ENCODE measurements at places on chromosomes 11 and 22.
A peak's percentile ranks its signal among the peaks of the same experiment; 100 is the strongest.

- no peak for DNase-seq
These were observed 28.5 kb downstream of the MAML2 start for GRCh38 chr11:96314326-96315020.

DNA sequence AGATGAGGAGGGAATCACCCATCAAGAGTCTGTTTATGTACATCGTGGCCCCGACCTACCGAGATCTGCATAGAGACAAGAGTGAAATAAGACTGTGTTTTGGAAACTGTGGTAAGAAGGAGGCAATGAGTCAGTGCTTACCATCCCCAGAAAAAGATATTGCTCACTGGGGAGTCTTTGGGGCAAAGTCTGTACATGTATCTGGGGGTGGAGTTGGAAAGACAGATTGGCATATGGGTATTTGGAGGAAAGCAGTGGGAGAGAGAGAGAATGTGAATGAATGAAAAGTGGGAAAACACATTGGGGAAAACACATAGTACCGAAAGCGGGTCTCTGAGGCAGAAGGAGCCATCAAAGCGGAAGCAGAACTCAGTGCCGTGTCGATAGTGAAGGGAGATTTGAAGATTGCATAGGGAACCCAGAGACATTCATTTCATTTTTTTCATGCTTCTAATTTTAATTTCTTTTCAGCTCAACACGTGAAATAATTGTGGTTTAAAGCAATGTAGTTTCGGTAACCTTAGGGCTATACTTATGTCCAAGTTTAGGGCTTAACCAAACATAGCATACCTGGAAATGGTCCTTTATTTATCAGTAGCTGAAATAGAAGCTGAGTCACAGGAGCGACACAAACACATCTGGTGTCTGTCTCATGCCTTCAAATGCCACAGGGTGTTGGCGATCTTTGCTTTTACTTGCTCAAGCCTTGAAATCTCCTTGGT lies 98.6 kb upstream of the CD44 start:
- peak; percentile 67 for DNase-seq

DNA sequence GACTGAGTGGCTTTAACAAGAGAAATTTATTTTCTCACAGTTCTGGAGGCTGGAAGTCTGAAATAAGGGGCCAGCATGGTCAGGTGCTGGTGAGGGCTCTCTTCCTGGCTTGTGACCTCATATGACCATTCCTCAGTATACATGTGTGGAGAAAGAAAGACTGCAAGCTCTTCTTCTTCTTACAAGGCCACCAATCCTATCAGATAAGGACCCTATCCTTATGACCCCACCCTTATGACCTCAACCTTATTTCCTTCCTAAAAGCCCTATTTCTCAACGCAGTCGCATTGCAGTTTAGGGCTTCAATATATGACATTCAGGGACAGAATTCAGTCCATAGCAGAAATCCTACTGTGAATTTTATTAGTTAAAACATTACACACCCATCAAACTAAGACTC lies 124.4 kb upstream of the RAG2 start:
- DNase-seq = no peak

GRCh38 chr11:134074346-134074745 lies 5.5 kb downstream of the JAM3 start:
- no peak for DNase-seq

GRCh38 chr11:31764766-31765165 lies 46.4 kb downstream of the PAX6 start:
- no peak for DNase-seq

DNA sequence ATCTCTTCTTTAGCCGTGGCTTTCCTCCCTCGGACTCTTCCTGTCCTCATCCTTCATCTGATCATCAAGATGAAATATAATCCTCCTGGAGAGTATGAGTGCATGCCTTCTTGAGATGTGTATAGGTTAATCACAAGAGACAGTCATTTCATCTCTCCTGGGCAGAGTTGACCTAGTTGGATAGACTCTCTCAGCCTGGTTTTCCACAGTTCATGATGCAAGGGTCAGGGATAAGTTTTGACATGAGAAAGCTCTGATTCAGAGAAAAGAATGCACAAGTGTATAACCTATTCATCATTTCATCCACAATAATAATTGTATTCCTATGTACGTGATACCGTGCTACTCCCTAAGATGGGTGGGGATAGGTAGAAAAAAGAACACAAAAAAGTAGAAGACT lies 33.2 kb upstream of the CCDC90B start:
- DNase-seq = no peak

- DNase-seq = peak; percentile 96
These were observed at the start of gene ZDHHC13 for GRCh38 chr11:19116971-19117759. TSS of gene ZDHHC13 (plus strand) at chr11:19117168. CDS start at chr11:19117250, 82 bp downstream.

DNA sequence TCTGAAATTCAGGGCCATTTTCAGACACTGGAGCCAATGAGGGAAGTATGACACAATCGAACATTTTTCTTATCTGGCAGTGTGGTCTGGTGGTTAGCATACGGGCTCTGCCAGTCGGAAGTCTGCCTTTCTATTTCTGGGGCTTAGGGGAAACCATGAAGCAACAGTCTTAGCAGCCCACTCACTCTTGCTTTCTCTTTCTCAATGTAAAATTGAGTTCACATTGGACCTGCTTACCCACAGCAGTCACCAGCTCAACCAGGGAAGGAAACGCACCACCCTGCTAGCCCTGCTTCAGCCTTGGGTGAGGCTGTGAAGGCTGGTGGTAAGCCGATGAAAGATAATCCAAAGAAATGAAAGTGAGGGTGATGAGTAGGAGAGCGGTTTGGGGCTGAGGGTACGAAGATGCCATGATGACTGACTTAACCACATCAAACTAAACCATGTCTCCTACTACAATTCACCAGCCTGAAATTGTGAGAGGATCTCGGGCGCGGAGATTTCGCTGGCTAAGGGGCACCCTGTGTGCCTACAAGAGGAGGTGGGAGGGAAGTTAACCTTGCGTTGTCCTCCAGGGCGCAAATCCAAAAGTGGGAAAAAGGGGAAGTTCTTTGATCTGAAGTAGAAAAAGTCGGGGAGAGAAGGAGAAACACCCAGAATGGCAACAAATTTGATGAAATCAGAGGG lies 2.0 kb upstream of the LMO2 start:
- DNase-seq = peak; percentile 81

DNA sequence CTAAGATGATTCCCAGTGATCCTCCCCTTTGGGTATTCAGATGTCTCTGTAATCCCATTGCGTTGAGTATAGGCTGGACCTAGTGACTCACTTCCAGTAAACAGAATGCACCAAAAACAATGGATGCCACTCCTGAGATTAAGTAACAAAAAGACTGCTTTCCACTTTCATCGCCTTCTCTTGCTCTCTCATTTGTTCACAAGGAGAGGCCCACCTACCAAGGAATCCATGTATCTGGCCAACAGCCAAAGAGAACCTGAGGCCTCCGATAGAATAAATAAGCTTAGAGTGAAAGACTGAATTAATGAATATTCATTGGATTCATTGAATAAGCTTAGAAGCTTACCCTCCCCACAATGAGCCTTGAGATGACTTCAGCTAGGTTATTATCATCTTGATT lies 454.6 kb downstream of the KCNA4 start:
- no peak for DNase-seq

GRCh38 chr11:129315781-129316579 lies 59.7 kb upstream of the BARX2 start:
- DNase-seq = no peak

- no peak for DNase-seq
These were observed 234.3 kb upstream of the NARS2 start for GRCh38 chr11:78808923-78809322.

- no peak for DNase-seq
These were observed 22.0 kb upstream of the PHOX2A start for GRCh38 chr11:72265951-72266350.

- DNase-seq = no peak
These were observed 2.3 kb upstream of the VSIG2 start for GRCh38 chr11:124754309-124754708.

DNA sequence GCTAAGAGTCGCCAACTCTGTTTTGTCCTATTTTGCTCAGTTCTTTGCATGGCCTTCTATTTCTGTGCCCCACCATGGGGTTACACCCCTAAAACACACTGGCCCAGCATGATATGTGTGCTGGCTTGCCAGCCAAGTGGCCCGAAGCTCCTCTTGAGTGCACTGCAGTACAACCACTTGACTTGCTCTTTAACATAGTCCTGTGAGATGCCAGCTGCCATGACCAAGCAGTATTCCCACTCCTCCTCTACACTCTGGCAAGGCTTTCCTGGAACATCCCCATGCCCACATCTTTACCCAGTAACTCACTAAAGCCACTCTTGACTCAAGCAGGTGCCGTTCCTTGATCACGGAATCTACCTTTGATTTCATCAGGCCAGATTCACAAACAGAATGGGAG lies 102.9 kb upstream of the GAL start:
- DNase-seq = no peak

DNA sequence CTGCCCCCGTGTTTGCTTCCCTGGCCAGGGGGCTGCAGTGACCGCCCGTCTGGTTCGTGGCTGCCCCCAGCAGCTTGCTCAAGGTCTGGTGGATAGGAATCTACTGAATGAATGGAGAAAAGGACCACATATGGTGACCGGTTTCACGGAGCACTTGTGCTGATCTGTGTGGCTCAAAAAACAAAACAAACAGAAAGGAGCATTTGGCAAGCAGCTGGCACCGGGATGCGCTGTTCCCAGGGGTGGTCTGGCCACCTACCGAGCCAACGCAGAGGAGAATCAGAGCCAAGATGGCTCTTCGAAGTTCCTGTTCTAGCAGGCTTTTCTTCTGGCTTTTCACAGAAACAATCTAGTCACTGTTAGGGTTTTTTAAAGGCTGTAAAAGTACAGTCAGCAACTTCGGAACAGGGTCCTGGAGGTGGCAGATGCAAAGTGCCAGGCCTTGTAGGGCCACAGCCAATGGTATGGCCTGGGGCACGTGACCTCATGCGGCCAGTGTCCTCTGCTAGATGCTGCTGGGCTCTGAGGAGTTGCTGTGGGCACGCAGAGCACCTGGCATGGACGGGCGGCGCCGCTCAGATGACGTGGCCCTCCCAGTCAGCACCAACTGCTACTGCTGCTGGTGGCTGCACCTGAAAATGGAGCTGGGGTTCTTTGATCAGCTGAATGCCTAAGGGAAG lies 27.3 kb upstream of the PACSIN2 start:
- no peak for DNase-seq

- DNase-seq = no peak
These were observed 5.5 kb downstream of the SF3A1 start for GRCh38 chr22:30351226-30351625.

GRCh38 chr11:109071712-109072524 lies 350.1 kb upstream of the C11orf87 start:
- no peak for DNase-seq

GRCh38 chr22:33535937-33536875 lies 384.1 kb downstream of the LARGE1 start:
- no peak for DNase-seq

DNA sequence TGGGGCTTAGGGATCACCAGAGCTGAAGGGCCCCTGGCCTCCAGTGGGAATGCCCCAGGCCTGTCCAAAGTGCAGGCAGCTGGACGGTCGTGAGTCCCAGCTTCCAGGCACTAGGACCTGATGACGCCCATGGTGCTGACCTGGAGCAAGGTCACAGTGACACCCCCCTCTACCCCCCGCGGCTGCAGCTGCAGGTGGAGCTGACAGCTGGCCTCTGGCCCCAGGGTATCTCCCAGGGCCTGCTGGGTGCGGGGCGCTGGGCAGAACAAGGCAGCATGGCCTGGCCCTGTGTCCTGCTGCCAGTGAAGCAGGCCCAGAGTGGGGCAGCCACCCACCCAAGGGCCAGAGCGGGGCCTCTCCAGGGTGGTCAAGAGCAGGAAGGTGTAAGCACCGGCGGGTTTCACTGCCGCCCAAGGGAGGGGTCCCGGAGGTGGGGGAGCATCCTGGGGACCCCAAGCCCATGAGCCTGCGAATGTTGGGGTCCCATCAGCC lies 553 bp upstream of the TCIRG1 start:
- no peak for DNase-seq

GRCh38 chr11:66719111-66719872 lies 9.7 kb downstream of the SPTBN2 start:
- no peak for DNase-seq

DNA sequence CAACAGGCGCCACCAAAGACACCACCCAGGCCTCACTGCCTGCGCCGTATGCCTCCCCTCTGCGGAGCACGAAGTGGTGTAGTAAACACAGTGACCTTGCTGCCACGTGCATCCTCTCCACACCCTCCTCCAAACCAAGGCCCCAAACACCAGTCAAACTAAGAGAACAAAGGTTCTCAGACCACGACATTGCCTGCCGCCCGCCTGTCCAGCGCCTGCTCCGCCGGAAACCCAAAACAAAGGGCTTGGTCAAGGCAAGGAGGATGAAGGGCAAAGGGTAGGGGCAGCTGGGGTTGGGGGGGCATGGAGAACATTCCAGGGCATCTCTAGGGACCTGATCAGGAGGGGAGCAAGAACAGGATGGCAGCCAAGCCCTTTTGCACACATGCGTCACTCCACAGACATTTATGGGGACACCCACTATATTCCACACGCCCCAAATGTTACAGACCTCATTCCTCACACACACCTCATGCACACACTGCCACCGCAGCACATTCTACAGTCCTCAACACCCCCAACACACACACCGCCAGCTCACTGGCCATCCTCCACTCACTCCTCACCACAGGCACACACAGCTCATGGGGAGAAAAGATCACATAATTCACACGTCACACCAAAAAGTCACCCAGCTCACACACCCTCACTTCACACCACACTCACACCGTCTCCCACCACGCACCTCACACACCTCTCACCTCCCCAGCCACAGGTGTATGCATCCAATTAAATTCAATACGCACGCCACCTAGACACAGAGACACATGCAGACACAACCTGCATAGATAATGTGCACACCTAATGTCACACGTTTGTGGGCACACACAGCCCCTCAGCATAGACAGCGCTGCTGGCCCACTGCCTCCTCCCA lies 34.5 kb downstream of the PDE2A start:
- DNase-seq = no peak

- DNase-seq = no peak
These were observed 27.4 kb downstream of the RCN1 start for GRCh38 chr11:32118025-32118974.

DNA sequence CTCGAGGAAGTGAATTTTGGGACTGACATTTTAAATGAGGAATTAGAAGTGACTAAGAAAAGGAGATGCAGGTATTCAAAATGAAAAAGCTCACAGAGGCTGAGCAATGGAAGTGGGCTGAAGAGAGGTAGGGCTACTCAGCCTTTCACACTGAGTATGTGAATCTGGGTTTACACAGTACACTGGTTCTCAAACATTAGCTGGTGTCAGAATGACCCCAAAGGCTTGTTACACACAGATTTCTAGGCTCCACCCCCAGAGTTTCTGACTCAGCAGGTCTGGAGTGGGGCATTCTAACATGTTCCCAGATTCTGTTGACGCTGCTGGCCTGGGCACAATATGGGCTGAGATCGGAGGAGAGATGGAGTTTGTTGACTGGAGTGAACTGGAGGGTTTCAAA lies 32.8 kb downstream of the CADM1 start:
- no peak for DNase-seq

- no peak for DNase-seq
These were observed 21.1 kb downstream of the PRR14L start for GRCh38 chr22:31728857-31729256.

GRCh38 chr22:25134451-25134850 lies 65.2 kb upstream of the CRYBB3 start:
- no peak for DNase-seq
